ENCODE measurements at places on chromosomes 12 and 14.

DNA sequence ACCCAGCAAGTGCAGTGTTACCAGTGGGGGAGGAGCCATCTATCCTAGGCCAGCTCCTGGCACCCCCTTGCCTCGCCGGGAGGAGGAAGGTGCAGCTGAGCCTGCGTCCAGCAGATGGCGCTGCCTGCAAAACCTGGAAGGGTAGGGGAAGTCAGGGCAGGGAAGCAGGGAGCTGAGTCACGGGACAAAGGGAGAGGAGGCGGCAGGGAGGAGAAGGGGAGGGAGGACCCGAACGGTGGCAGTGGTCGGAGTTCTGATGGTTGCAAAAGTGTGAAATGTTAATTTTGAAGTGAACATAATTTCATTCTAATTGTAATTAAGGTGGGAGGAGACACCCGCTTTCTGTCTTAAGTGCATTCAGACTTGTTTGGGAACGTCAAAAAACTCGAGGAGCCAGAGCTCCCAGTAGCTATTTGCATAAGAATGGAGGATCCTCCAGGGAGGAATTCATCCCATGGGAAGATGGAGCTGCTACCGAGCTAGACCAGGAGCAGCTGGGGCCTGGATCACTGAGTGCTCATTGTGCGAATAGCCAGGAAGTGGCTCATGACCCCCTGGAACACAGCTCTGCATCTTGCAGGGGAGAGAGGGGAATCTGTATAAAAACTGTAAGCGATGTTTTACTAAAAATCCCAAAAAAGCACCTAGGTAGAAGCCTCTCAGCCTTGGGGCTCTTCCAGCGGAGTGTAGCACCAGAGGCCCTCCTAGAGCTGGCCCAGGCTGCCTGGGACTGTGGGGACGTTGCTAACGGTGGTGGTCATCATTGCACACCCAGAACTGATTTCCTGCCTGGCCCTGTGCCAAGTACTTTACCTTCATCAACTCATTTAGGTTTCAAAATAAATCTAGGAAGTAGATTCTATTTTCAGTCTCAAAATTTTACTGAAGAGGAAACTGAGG is 59.5 kb downstream of the EMP1 start:
- peak; percentile 34 for DNase-seq

DNA sequence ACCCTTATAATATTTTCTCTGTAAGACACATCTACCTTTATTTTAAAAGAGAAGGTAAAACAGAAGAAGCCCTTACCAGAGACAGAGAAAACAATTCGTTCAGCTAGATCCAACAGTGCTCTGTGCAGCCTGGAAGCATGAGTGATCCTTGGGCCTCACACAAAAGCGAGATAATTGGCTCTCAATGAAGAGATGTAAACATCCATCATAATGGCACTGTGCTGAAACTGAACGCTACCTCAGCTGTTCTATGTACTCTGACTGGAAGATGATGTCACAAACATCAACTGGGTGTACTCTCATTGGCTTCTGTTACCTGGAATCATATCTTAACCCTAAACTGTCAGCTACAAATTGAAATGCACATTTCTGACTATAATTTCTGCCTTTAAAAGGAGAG is at the start of gene MGAT4C:
TSS of gene MGAT4C (minus strand) at position 229 of the 400 bp plus-strand sequence.
- DNase-seq, result no peak

- no peak for DNase-seq
These were observed 129.1 kb downstream of the MSRB3 start for GRCh38 chr12:65407388-65408149.

DNA sequence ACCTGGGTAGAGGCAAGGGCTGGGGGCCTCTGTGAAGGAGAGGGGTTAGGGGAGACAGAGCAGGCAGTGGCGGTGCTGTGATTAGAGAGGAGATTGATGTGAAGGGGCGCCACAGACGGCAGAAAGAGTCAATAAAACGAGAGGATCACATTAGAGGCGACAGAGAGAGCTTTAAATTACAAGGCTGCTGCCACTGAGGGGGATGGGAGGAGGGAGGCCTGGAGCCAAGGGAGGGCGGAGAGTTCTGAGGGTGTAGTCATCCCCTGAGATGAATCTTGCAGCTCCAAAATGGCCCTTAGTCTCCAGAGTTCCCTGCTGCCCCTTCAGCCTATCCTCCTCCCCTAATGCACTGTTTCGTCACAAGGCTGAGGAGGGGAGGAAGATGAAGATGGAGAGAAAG is 12.8 kb downstream of the ZFHX2 start:
- DNase-seq, result no peak

- no peak for DNase-seq
These were observed 1422.1 kb upstream of the FLRT2 start for GRCh38 chr14:84107835-84108343.

GRCh38 chr12:22856178-22856577 is 231.2 kb downstream of the ETNK1 start:
- no peak for DNase-seq

Measured in stimulated activated CD8-positive, alpha-beta memory T cell treated with anti-CD3 and anti-CD28 coated beads, Interleukin-2, amount 100 ng/mL, for 1 hour (primary cell).